ENCODE measurements at places on chromosomes 1 and 21.

DNA sequence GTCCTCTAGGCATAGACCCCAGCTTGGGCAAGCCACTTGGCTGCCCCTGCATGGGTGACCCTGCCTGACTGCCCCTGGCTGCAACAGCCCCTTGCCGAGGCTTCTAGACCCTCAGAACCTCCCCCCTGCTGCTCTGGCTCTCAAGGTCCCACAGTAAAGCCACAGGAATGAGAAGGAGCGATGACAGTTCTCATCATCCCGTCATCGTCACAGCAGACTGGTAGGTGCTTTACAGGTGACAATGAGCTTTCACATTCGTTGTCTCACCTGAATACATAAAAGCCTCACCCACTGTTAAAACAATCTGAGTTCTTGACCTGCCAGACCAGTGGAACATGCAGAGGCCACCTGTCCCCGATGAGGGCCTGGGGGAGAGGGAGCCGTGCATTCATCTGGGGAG is 36.0 kb upstream of the GPR157 start:
- DNase-seq: no peak

DNA sequence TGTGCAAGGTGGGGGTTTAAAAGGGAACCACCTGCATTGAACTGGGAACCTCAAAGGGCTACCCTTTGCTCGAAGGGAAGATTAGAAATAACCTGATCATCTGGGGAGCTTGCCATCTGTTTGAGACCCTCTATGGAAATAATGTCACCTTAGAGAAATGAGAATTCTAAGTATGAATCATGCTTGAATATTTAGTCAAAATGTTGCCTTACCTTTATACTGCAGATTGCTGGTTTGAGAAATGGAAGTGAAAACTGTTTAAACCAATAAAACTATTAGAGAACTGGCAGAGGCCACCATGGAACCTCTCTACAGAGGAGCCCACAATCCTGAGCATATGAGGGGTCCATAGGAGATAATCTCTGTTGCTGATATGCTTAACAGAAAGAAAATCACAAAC is 131.2 kb upstream of the FAM78B start:
- no peak for DNase-seq

DNA sequence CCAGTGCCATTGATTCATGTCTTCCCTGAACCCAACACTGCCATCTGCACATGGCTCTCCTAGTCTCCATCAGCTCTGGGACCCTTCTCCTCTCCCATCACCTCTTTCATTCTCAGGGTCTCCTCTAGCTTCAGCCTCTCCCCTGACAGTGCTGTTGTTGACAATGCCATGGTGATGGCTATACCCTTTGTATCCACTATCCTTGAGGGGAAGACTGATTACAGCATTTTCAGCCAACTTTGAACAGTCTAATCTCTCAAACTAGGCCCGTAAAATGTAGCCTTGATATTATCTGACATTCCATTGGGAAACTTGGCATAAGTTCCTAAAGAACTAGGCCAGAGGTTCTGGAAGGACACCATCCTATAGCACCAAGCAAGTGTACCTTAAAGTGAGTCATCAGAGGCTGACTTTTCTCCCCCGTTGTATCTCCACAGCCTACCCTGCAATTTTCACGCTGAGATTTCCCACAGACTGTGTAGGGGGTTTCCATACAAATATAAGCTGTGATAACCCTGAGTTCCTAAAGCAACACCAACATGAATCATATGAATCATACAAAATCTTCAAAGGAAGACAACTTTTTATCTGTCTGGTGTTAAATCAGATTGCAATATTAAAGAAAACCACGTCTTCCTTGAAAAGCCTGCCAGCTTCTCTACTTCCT is 5.8 kb downstream of the HAO2 start:
- DNase-seq: no peak

DNA sequence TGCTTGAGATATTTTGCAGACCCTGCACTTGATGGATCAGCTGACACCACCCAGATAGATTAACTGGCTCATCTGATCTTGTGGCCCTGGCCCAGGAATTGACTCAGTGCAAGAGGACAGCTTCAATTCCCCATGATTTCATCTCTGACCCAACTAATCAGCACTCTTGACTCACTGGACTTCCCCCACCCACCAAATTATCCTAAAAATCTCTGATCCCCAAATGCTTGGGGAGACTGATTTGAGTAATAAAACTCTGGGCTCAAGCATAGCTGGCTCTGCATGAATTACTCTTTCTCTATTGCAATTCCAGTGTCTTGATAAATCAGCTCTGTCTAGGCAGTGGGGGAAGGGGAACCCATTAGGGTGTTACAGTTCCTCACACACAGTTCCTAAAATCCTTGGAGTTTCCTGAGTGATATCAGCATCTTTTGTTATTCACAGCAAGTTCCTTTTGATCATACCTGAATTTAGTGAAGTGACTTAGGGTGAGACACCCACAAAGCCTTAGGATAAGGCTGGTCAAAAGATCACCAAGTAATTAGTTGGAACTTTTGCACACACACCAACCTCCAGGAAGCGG is 104.2 kb downstream of the COP1 start:
- DNase-seq: no peak

DNA sequence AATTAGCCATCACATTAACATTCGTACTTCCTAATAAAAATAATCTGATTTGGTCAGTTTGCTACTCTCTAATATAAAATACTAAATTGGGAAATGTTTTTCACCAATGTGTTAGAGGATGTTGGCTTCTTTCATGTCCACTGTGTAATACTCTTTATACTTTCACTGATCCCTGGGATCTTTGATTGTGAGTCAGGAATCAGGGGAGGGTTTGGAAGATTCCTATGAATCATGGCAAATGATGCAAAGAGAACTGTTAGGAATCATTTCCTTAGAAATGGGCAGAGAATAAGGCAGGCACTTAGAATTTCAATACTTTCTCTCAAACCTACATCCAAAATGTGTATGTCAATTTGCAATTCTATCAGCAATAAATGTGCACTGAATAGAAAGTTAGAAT is 31.0 kb downstream of the KRTAP24-1 start:
- DNase-seq: no peak

DNA sequence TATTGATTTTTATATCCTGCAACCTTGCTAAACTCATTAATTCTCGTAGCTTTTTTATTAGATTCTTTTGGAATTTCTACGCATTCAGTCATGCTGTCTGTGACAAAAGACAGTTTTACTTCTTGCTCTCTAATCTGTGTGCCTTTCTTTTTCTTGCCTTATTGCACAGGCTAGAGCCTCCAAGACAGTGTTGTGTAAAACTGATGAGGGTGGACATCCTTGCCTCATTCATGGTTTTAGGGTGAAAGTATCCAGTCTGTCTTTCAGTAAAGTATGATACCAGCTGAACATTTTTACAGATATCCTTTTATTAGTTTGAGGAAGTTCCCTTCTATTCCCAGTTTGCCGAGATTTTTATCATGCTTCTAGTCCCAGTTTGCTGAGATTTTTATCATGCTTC is 133.8 kb downstream of the HS2ST1 start:
- no peak for DNase-seq

- DNase-seq: no peak
Observed at GRCh38 chr1:221632072-221632471, 109.8 kb downstream of the DUSP10 start.

- no peak for DNase-seq
Observed at GRCh38 chr1:175364424-175365076, 172.0 kb upstream of the KIAA0040 start.

- no peak for DNase-seq
Observed at GRCh38 chr1:108141621-108142020, 58.5 kb downstream of the SLC25A24 start.

DNA sequence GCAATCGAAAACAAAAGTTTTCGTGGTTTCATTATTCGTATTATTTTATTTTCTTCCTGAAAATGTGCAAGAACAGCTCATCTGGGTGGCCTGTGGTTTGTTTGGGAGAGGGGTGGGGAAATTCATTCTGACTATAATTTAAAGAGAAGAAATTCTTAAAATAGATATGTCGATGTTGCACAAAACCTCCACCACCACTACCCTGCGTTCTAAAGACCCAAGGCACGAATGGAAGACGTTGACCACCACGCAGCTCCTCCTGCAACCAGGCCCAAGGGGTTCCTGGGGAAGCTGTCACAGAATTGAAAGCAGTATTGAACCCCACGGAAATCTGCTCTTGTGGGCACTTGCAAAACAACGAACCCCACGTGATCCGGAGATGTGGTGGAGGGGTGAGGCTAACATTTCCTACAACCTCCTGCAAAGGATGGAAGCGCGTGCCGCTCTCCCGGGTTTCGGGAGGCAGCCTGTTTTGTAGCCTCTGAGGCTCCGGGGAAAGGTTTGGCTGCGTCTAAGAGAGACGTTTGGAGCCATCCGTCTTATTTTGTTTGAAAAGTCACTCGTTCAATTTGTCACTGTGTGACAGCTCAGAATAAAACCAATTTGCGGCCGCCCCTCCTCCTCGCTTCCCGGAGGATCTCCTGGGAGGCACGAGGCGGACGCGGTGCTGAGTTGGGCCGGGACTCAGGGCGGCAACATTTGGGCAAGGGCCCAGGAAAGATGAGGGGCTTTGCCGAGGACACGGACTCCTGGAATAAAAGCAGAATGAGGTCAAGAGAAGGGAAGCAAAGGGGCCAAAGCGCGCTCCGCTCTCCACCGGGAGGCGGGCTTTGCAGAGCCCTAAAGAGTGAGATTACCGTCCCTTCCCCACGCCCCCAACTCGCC is 810 bp upstream of the HLX start:
- DNase-seq: no peak

GRCh38 chr21:40162075-40162474 is 294.8 kb downstream of the PCP4 start:
- no peak for DNase-seq

DNA sequence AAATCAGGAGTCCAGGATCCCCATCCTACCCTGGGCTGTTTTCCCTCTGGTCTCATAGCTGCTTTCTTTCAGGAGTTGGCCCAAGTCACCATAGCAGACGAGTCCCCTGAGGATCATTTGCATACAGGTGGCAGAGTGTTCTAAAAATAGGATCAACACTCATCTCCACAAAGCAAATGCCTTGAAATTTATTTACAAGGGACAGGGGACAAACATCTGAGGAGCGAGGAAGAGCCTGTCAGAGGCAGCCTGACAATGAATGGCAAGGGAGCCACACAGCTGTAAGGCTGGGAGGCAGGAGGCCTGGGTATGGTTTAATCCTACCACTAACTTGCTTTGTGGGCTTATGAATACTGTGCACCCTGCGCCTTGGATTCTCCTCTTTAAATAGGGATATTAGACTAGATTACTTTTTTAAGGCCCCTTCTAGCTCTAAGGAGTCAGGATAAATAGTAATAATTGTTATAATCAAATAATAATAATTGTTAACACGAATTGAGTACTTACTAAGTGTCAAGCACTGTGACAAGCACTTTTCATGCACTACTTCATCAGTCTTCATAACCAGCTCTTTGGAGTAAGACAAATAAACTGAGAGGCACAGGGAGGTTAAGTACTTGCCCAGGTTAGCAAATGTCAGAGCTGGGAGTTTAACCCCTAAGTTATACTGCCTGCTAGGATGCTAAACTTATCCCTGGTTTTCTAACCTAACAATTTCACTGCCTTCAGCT is 34.5 kb downstream of the RAB3B start:
- DNase-seq: no peak

DNA sequence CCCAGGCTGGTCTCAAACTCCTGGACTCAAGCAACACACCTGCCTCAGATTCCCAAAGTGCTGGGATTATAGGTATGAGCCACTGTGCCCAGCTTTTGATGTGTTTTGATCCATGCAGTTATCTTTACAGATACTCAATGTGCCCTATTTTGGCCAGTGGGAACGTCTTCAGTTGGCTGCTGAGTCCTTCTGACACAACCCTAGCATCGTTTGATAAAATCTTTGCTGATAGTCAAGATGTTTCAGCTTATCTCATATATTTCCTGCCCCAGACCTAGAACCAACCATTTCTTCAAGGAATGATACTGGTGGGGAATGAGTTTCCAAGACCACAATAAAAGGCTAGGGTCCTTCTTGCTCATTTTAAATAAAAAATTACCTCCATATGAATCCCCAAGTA is 11.6 kb downstream of the POGZ start:
- DNase-seq: no peak

DNA sequence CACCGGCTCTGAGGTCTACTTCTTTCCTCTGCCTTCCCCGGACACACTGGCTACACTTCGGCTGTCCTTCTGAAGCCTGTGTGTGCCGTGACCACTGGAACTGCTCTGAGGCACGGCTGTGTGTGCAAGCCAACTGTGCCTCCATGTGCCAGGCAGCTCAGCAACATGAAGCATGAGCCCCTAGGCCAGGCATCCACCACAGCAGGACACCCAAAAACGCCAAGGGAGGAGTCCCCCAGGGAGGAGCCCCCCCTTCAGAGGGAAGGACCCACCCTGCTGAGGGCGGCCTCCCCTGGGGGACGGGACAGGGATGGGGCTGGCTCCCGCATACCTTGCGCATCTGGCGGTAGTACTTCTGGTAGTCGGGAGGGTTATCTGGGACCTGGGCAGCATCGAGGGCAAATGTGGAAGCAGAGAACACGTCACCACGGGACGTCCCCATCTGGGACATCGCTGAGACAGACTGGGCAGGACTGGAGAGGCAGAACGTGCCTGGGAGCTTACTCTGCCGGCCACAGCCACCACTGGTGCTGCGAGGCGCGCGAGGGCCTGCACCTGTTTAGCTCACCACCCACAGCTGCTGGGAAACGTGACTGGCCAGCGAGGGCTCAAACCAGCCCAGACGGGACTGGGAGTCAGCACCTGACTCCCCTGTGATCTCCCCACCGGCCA is 20.5 kb downstream of the LSS start:
- DNase-seq: no peak

- no peak for DNase-seq
Observed at GRCh38 chr1:18256282-18257235, 149.0 kb downstream of the IGSF21 start.

DNA sequence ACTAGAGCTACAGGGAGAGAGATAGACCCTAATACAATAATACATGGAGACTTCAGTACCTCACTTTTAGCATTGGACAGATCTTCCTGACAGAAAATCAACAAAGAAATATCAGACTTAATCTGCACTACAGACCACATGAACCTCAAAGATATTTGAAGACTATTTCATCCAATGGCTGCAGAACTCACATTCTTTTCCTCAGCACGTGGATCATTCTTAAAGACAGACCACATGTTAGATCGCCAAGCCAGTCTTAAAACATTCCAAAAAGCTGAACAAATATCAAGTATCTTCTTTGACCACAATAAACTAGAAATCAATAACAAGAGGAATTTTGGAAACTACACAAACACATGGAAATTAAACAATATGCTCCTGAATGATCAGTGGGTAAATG is 576.0 kb downstream of the KIF26B start:
- no peak for DNase-seq

GRCh38 chr1:5151511-5151910 is 497.1 kb downstream of the AJAP1 start:
- no peak for DNase-seq

GRCh38 chr1:180769889-180770288 is 138.1 kb downstream of the XPR1 start:
- no peak for DNase-seq

- DNase-seq: no peak
Observed at GRCh38 chr1:116686723-116687352, 19.3 kb upstream of the IGSF3 start.

DNA sequence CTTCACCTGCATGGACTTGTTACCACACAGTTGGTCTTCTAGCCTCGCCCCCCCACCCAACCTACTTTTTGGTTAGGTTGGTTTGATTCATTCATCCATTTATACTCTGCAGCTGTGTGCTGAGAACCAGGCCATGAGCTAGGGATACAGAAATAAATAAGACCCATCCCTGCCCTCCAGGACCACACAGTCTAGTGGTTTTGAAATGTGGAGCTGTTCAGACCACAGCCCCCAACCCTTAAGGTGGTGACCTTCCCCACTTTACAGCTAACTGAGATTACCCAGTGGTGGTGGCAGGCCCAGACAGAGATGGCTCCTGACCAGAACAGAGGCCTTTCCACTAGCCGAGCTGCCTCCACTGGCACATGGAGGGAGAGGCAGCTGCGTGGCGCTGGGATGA is 37.0 kb downstream of the LRRN2 start:
- DNase-seq: no peak

Measured in stimulated activated CD8-positive, alpha-beta memory T cell treated with anti-CD3 and anti-CD28 coated beads, Interleukin-4, amount 100 ng/mL, for 1 hour (primary cell).